ENCODE measurements at places on chromosomes 6 and 20.

GRCh38 chr20:60806354-60806753 lies 445.7 kb upstream of the CDH4 start:
- no peak for DNase-seq

DNA sequence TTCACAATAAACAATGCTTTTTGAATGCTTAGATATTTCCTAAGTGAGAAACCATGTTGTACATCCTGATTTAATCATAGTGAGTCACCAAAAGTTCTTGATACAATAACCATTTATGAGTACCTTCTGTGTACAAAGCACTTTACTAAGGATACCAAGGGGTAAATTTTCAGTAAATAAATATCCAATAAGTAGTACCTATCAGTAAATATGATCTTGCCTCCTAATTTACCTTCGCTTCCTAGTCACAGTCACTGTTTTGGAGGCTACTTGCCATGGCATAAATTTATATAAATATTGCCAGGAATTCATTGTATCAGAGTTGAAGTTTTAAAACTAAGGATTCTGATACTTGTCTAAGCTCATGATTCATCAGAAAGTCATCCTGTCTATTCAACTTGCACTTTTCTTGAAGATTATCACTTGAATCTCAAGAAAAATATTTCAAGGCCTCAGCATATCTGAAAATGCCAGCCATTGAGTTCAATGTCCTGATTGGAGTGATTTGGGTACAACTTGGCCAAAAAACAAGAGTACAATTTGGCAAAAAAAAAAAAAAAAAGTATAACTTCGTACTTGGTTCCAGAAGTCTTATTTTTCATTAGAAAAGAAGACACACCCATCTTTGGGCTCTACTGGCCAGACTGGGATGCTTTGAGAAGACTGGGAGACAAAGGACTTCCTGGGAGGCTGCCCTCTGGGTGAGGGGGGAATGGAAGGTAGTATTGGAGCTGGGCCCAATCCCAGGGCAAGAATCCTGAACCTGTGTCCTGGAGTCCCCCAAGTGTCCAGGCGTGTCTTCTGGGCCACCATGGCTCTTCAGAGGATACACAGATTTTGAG lies 32.8 kb downstream of the RAB22A start:
- DNase-seq = no peak

DNA sequence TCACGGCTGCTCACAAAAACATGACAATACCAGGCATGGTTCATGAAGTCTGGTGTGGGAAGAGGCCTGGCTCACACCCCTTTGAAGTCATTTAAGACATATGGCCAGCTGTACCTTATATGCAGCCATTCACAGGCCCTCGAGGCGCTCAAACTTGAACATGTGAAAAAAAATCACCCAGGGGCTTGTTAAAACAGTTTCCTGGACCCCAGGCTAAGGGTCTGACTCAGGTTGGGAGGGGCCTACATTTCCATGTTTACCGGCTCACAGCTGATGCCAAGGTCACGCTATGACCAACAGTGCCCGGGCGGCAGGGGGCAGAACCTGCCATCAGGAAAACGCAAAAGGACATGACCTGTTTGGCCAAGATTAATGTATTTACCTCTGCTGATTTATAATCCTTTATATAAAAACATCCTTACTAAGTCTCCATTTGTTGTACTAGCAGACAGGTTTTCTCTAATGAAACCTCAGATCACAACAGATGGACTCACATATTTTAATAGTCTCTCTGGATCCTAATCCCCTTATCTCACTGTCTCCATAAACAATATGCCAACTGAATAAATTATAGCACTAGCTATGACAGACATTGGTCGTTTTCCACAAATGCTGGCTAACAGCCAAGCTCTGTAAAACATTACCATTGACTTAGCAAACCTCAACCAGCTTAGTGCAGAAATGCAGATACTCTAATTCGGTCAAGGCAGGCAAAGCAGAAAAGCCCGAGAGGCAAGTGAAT lies 19.9 kb downstream of the EZR start:
- DNase-seq = no peak

- no peak for DNase-seq
Observed at GRCh38 chr20:62062661-62063314, 2.9 kb downstream of the TAF4 start.

DNA sequence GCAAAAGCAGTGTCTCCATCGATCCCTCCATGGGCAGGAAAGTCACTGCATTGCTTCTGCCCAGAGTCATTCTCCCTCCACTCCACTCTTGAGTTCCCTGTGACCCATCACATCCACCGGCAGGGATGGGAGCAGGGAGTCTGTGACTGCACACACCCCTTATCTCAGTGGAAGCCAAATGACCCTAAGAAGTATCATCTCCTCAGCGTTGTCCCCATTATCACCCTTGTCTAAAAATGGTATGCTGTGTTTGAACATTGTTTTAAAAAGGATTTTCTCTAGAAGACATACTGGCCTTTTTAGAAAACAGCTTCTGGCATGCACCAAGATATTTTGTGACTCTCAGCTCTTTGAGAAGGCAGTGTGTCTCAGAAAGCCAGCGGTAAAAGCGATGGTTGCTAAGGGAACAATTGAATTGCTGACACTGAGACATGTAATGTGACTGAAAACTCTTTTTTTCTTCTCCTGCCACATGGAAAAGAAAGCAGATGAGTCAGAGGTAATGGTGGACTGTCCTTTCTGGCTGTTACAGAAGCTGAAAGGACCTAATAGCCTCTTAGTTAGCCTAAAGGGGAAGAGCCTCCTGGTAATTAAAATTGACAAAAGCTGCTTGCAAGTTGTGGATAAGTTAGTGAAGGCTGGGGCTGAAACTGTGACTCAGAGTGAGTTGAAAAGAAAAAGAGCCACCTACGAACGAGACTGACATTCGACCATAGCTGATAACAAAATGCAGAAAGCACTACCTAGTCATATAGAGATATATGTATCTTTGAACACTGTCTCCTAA lies 120.5 kb downstream of the MAP3K7 start:
- no peak for DNase-seq

DNA sequence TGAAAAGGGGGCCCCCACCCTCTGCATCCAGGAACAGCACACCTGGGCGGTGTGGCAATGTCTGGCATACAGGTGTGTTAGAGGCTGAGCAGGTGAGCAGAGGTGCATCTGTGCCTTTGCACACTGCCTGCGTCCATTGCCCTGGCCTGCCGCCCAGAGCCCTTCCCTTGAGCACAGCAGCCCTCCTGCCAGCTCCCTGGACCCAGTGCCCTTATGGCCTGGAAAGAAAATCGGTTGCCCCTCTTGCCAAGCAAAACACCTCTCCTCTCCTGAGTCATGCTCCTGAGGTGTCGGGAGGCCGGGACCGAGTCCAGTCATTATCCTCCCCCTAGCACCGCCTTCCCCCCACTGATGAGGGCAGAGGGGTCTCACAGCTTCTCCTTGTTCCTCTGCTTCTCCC lies 259.9 kb downstream of the SMOC2 start:
- DNase-seq = no peak

GRCh38 chr6:69795469-69796072 lies 1.2 kb downstream of the LMBRD1 start:
- DNase-seq = peak; percentile 33

- no peak for DNase-seq
Observed at GRCh38 chr6:159467473-159468041, 225.5 kb downstream of the SOD2 start.

DNA sequence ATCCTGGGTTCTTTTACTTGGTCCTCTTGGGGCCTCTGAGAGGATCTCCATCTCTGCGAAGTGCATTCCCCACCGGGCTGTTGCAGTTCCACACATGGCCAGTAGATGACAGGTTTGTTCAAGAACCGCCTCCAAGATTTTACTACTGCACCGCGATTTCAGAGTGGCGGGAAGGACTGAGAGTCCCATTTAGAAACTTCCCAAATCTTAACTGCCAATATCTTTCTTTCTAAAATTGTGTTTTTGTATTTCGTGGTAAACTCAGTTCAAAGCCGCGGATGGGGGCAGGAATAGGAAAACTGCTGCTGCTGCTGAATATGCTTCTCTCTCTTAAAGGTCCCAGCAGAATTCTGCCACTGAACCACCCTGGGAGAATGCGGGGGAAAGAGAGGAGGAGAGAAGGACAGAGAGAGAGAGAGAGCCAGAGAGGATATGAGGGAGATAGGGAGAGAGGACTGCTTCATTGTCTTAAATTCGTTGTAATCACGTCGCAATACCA lies 8.6 kb upstream of the BTNL2 start:
- DNase-seq = peak; percentile 58

DNA sequence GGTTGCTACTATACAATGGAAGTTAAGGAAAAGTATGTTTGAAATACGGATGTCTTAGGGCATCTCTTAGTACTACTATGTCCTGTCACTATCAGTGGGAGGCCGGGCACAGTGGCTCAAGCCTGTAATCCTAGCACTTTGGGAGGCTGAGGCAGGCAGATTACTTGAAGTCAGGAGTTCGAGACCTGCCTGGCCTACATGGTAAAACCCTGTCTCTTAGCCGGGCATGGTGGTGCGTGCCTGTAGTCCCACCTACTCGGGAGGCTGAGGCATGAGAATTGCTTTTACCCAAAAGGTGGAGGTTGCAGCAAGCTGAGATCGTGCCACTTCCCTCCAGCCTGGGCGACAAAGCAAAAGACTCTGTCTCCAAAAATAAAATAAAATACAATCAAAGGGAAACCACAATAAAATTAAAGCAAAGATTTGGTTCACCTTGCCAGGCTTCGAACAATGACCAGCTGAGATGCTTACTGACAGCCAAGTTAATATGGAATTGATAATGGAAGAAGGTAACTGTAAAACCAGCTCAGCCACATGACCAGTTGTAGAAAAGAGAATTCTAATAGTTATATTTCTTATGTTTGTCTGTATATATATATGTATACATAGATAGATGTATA lies 6.5 kb downstream of the CD24 start:
- no peak for DNase-seq

DNA sequence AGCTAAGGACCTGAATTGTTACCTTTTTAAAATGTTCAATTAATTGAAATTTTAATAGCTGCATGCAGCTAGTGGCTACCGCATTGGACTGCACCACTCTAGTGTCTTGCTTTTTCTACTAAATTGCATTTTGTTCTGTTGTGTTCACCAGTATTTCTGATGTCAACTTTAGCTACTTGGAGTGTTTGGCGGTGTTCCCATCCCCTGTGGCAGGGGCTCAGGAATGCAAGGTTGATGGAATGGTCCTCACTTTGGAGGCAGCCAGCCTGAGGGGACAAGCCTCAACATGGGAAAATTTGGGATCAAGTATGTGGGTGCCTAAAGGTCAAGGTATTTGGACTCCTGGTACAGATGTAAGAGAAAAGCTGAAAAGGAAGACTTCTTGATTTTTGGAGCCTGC lies 230.1 kb upstream of the PRND start:
- no peak for DNase-seq

DNA sequence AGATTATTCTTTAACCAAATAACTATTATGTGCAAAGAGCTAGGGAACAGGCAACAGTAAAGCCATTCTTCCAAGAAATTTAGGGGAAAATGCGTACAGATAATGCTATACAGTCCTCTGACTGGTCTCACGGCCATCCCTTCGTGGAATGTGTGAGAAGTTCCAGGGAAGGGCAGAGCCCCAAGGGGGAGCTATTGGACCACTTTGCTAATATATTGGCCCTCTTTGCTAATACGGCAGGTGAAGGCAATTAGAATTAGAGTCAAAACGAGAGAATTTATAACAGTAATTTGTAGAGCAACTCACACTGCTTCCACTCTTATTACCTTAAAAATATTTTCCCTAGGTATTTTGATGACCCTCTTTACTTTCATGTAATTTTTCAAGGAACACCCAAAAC lies 140.4 kb downstream of the IMPG1 start:
- DNase-seq = peak; percentile 19

GRCh38 chr20:50290808-50291207 lies 100.2 kb downstream of the CEBPB start:
- DNase-seq = no peak

GRCh38 chr20:49387581-49387939 lies 94.9 kb downstream of the KCNB1 start:
- no peak for DNase-seq

- no peak for DNase-seq
Observed at GRCh38 chr20:24718696-24719095, 230.4 kb upstream of the CST7 start.

- DNase-seq = no peak
Observed at GRCh38 chr6:44451803-44452695, 64.5 kb downstream of the CDC5L start.

- DNase-seq = no peak
Observed at GRCh38 chr20:48910347-48910781, 11.1 kb upstream of the ARFGEF2 start.

Data from globus pallidus (tissue), 1 donor.